ENCODE measurements at places on chromosomes 7 and 10.

DNA sequence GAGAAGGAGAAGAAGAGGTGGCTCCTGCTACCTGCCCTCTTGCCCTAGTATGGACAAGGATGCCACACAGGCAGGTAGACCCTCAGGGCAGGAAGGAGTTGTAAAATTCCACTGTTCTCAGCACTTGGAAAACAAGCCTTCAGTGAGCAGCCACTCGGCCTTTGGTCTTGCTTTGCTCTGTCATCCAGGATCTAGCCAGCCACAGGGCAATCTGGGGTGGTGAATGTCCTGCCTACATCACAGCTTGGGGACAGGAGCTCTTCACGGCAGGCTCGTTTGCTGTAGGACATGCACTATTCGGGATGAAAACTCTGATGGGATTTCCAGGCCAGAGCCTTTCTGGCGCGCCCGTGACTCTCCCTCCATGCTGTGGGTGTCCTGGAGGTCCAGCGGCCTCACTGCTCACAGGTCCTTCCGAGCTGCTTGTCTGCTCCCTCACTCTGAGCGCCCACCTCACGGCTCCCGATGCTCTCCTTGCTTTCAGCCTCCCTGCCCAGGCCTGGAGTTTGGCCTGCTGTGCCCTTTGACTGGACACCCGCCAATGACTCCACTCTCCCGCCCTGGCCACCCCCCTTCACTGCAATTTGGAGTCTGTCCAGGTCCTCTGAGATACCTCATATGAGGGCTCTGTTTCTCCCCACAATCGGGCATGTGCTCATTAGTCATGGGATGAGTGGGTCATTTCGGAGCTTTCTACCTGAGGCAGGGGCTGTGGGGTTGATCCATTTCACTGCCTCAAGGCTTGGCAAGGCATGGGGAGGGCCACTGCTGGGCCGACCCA is 227.2 kb upstream of the GRB10 start:
- DNase-seq: no peak

GRCh38 chr10:4313051-4313450 is 513.0 kb upstream of the AKR1E2 start:
- no peak for DNase-seq

DNA sequence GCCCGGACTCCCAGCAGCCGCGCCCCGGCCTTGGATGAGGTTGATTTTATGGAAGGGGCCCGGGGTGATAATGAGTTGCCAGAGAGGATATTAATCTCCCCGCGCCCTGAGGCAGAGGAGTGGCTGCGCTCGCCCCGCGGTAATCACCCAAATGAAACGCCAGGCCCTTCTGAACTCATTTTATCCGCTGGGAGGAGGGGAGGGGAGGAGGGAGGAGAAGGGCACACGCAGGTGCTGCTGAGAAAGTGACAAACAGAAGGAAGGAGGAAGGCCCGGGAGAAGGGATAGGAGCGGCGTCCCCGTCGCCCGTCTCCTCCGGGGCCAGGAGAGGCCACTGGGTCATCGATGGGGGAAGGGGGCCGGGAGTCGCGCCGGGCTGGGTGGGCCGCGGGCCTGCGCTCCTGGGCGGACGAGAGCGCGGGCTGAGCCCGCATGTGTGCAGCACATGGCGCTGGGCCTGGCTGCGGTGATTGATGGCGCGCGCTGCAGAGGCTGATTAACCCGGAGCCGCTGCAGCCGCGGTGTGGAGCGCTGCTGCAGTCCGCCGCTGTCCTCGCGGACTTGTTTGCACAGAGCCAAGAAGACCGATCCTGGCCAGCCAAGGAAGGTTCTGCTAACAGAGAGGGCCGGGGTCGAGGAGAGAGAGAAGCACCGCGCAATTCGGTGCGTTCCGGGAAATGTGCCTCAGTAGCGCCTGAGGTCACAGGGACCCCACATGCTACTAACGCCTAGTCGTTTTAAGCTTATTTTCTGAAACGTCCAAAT is 6.5 kb downstream of the MNX1 start:
- DNase-seq: no peak

DNA sequence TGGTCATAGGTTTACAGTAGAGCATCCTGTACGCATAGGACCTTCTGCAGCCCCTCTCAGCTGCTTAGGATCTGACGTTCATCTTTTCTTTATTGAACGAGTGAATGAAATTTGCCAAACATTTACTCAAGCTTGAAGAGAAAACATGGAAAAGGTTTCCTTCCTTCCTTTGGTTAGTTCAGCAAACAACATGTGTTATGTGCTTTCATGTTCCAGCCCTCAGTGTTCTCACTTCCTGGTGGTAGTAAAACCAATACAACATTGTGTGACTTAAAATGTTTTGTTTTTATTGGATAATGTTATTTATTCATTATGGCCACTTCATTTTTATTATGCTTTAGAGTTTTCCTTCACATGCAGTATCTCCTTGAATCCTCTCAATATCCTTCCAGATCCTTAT is 1.4 kb upstream of the CDCA7L start:
- no peak for DNase-seq

DNA sequence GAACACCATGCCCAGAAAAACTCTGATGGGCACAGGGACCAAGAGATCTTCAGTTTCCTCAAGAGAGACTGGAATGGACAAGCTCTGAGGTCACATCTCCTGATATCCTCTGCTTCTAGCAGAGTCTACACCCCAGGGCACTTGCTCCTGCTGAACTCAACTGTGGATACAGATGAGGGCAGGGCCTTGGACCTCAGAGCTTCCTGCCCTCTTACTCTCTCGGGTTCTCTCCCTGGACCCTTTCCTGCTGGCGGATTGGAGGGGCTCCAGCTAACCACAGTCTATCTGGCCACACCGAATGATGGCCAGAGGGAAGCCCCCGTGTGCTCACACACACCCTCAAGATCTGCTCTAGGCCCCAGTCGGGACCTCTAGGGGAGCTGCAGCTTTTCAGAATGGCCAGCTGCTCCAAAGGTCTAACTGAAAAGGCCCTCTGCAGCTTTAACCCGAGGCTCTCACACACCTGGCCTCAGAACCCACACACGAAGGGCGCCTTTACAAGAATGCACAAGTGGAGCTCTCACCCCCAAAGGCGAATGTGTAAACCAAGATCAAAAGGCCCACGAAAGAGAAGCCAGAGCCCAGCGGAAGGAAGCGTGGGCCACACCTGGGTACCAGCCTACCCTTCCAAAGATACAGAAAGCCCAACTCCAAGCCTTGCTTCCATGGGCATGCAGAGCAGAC is 65.5 kb downstream of the FAM53B start:
- no peak for DNase-seq

GRCh38 chr7:77245015-77245755 is 45.6 kb upstream of the FGL2 start:
- DNase-seq: no peak

- DNase-seq: no peak
Measured at GRCh38 chr7:28136420-28136819, 44.2 kb downstream of the JAZF1 start.

Data from dorsolateral prefrontal cortex (tissue), 122 donors.